Heart left ventricle (tissue), 16 donors: ENCODE measurements at places on chromosomes 7 and 10. TPM values are rescaled to one million over a fixed set of nuclear protein-coding genes. Genes with fewer than 3 reads are reported as not detected.
A peak's percentile ranks its signal among the peaks of the same experiment; 100 is the strongest.

Gene ADARB2
- total RNA-seq = not detected

DNA sequence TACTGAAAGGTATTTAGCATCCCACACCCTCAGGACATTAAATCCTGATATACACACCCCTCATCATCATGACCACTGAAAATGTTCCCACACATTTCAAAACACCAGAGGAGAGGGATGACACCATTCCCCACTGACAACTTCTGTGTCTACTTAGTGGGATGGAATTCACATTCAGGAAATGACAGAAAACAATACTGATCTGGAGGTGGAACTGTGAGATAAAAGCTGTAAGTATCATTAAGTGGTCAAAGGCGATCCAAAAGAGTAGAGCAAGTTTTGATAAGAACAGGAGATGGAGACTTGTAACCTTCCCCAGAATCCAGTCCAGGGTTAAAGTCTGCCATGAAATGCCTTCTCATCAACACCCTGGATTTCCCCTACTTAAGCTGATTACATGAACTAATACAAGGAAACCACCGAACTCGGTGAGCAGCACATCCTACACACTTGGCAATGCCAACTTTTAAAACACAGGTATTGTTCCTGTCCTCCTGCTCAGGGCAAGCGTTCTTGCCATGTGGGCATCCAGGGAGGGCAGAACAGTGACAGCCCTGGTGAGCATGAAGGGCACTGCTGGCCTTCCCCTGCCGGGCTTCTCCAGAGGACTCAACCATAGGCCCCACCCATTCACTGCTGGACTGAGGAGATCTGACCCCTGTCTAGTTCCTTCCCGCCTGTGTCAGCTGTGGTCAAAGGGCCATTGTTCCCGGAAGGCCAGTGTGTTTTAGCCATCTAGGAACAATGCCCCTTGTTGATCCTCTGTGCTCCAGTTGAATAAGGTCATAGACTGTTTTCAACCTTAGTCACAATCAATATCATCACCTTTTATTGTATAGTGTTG is 85.0 kb downstream of the SGMS1 start:
- DNase-seq = peak; percentile 35

DNA sequence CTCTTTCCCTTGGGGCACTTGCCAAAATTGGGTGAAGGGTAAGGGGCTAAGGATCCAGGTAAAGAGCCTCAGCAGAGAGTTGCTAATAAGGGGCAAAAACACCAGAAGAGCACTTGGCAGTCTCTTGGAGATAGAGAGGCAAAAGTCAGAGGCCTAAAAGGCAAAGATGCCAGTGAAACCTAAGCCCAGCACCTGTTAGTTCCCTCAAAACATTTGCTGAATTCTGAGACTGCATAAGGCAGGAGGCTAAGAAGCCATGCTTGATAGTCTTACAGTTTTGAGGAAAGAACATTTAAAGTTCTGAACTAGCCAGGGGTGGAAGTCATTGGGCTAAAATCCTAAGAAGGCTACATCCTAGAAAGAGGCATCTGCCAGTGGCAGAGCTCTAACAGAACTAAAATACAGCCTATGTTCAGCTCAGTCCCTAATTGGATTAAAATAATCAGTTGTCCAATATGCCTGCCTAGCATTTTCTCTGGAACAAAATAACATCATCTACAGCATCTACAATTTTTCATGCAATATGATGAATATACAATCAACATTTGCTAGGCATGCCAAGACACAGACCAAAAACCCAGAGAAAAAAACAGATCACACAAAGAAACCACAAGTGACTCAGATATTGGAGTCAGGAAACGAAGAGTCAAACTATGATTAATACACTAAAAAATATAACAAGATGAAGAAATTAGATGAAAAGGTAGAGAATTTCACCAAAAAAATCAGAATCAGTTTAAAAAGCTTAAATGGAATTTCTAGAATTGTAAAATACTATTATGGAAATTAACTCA is 7.7 kb downstream of the HTR7 start:
- DNase-seq = no peak

DNA sequence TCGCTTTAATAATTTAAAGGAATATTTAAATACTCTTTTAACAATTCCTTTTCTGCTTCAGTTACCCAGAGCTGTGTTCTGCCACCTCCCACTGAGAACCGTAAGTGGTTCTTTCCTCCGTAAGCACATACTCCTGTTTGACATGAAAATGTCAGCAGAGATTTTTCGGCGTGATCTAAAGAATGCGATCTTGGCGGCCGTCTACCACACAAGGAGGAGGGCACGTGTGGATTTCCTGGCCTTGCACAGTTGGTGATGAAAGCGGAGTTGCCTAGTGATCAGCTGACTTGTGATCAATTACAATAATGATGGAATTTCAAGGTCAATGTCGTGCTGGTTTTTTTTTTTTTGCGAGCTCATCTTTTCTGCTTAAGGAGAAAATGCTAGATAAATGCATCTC is 35.6 kb upstream of the INSIG1 start:
- DNase-seq = no peak

DNA sequence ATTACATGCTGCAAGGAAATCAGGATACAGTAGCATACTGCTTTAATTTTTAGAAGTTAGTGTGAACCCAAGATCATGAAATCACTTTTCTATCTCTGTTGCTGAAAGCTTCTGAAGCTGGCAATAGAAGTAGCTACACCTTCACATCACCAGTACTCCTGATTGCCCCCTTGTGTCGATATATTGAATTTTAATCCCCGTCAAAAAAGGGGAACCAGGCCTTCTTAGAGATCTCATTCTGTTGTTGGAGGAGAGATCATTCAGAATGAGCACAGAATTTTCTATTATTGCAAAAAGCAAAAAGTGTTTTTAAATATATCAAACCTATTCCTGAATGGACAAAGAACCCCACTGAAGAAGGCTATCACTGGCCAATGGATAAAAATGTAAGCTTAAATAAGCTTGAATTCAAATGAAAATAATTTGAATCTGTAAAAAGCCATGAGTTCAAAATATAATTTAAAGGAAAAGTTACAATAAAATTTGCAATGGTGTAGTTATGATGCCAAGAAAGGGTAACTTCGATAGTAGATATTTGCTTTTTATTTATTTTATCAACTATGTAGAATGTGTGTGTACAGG is 39.7 kb upstream of the TEX47 start:
- DNase-seq = no peak

GRCh38 chr10:822661-823367 is 108.7 kb downstream of the LARP4B start:
- no peak for DNase-seq

- no peak for DNase-seq
Measured at GRCh38 chr7:101531726-101532357, 97.3 kb downstream of the MYL10 start.
